LNCaP clone FGC (cell line): ENCODE measurements at places on chromosomes 13 and 19.

GRCh38 chr19:1863638-1864479 lies 480 bp upstream of the KLF16 start:
- peak; percentile 67 for DNase-seq

DNA sequence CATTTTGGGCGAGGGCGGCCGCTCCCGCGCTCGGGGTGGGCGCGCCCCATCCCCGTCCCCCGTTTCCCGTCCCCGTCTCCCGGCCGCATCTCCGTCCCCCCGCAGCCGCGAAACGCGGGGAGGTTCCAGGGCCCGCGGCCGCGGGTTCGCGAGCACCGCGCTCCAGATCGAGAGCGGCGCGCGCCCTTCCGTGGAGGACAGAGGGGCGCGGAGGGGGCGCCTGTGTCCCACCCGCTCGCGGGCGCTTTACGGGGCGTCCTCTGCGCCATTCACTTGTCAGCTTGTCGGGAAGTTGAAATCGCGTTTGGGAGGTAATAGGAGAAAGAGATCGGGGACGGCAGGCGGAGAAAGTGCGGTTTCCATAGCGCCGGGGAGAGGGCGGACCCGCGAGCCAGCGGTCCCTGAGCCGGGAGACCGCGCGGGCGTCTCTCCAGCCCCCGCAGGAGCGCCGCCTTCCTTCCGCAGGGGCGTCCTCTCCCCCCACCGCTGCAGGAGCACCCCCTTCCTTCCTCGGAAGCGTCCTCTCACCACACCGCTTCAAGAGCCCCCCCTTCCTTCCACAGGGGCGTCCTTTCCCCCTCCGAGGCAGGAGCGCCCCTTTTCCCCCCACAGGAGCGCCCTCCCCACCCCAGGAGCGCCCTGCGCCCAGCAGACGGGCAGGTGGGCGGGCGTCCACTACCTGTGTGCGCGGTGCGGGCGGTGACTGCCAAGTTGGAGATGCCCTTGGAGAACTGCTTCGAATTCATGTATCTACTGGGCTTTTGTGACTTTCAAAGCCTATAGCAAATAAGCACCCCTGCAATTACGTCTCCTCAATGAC lies 962 bp upstream of the IRS2 start:
- no peak for DNase-seq

DNA sequence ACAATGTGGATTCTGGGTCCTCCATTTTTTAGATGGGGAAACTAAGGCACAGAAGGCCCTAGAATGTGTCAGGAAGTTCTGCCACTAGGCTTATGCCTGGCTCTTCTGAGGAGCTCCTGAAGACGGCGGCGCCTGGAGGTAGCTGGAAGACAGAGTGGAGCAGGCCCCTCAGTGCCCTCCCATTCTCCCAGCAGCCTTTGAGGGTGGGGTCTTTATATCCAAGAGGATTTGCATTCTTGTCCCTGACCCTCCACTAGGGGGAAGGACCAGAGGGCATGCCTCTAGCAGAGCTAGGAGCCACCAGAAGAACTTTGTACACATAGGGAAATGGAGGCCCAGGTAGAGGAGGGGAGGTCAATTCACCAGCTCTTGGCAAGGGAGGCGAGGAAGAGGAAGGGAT lies 9.4 kb downstream of the CELF5 start:
- no peak for DNase-seq

- no peak for DNase-seq
These were observed 205.0 kb downstream of the TSHZ3 start for GRCh38 chr19:31144075-31144870.

DNA sequence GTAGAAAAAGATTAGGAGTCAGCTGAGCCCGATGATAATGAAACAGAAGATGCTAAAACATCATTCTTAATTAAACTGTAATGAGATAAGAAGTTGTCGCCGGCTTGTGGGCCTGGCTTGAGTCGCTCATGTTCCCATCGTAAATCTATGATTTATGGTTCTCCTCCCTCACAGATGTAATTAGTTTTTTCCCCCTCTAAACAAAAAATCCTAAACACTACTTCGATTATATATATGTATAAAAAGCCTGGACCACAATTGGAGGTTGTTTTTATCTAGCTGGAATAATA lies 151.3 kb downstream of the PTPRS start:
- DNase-seq: no peak

DNA sequence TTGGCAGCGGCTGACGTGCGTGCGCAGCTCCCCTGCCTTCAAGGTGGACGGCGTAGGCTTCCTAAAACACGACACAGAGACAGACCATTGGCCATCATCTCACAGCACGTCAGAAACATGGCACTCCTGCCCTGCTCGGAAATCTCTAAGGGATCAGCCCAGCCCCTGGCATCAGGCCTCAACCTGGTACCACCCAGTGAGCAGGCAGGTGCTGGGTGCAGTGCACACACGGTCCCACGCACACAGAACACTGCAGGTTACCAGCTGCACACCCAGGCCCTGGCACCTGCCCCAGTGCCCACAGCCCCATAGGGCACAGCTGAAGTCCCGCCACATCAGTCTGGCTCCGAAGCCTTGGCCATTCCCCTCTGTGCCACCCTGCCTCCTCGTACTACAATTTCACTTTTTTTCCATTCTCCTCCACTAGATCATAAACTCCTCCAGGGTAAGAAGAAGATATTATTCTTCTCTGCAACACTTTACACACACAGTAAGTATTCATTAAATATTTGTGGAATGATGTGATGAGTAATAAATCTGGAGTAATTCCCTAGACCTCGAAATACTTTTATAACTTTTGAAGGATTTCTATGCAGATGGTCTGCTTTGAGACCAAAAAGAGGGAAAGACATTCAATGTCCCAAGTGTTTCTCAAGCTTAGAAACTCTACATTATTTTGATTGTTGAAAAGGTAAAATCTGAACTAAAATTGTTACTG lies 156.4 kb downstream of the COL4A1 start:
- no peak for DNase-seq

GRCh38 chr13:107900775-107901174 lies 314.6 kb downstream of the LIG4 start:
- no peak for DNase-seq

DNA sequence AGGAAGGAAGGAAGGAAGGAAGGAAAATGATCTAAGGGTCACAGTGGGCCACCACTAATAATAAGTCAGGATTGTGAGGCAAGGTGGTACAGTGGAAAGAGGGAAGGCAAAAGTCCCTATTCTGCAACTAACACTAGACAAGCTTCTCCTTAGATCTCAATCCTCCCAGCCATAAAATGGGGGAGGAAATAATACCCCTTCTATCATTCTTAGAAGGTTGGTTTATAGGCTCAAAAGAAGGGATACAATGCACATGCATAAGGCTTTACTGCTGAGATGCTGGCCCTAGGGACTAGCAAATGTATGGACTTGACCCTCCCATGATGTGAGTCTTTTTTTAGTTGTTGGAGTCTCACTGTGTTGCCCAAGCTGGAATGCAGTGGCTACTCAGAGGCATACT lies 167.7 kb upstream of the ZNF507 start:
- DNase-seq: no peak

DNA sequence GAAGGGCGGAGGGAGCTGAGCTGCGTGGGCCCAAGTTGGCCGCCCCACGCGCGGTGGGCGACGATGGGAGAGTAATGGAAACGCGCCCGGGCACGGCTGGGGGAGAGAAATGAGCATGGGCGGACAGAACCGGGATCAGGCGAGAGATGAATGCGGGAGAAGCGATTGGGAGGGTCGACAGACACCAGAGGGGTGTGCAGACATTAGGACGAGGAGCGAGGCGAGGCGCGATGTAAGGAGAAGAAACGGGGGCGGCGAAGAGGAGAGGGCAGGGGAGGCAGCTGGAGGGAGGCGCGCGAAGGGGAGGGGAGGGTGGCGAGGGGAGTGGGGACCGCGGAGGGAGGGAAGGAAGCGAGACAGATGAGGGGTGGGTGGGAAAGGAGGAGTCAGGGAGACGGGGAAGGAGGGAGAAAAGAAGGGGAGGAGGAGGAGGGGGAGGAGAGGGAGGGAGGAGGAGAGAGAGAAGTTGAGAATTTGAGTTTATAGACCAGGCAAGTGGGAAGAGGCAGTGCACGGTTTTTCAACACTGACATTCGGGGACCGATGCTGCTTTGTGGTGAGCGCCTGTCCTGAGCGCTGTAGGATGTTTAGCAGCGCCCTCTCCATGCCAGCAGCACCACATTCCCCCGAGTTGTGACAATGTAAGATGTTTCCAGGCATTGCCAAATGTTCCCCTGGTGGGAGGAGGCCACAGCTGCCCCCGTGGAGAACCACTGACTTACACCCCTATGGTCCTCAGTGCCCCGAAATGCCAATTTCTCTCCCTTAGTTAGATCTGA lies at the start of gene SHISA7:
Gene SHISA7 (minus strand): TSS at position 256 of the 779 bp plus-strand sequence. CDS start 437 bp downstream, outside the sequence.
- no peak for DNase-seq

DNA sequence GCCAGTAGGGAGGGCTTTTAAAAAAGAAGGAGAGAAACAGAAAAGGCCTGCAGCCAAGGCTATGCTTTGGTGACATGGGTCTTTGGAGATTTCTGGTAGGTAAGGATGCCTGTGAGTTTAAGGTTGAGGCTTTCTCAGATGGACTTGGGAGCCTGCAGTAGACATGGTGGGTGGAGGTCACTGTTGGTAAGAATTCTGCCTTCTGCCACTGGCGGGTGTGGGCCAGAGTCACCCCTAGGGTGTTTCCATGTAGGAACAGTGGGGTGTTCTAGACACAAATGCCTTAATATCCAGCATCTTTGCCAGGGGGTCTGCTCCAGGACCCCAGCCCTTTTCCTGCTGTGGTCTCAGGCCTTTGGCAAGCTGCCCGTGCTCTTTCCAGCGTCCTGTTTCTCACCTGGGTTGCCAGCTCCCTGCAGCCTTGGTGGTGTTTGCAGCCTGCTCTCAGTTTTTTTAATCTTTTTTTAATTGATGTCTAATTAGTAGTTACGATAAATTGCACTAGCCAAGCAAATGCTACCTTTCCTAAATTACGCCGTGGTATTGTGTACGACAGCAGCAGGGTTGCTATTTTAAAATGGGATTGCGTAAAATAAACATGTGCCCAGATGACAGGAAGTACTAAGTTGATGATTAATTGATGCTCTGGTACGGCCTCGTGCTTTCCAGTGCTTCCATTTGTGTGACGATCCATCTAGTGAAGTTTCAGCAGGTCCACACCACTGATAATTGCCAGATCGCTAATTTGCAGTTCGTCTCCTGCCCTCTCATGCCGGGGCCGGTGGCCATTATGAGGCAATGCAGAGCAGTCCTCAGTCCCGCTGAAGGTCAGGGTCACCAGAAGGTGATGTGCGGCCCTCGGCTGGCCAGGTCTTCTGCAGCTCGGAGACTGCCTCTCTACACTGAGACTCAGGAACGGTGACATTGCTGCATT lies 35.3 kb upstream of the NPAS1 start:
- DNase-seq: no peak

GRCh38 chr19:10828981-10829821 lies 6.8 kb downstream of the TMED1 start:
- DNase-seq: no peak

GRCh38 chr13:78881751-78882150 lies 222.8 kb upstream of the OBI1 start:
- DNase-seq: no peak

- no peak for DNase-seq
These were observed 231.3 kb downstream of the SLITRK6 start for GRCh38 chr13:85567909-85568308.

DNA sequence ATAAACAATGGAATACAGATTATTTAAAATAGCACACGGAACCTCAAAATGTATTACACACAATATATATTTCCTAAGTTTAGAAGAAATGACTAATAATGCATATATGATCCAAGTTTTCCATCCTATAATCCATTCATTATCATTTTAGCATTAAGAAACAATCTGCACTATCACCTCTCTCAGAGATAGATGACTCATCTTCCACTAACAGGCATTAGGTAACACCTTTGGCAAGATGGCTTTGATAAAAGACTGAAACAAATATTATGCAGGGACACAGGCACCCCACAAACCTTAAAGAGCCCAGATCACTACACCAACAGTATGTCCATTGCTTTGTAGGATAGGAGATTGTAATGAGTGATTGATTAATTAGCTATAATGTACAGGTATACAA lies 4.1 kb downstream of the ENOX1 start:
- DNase-seq: no peak

- no peak for DNase-seq
These were observed 164.4 kb downstream of the LMO7 start for GRCh38 chr13:75800545-75800944.

DNA sequence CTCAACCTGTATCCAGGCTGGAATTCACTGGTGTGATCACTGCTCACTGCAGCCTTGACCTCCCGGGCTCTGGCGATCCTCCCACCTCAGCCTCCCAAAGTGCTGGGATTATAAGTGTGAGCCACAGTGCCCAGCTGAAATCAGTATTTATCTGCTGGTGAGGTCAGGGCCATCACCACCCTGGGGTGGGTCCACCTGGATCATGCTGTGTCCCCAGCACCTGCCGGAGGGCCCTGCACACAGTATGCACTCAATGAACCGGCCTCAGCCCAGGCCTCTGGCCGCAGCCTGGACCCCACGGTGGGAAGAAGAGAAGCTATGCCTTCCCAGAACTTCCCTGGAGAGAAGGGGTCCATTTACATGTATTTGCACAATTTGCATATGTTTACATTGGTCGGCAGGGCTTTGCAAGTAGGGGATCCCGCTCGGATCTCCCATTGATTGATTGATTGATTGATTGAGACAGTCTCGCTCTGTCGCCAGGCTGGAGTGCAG lies 2.6 kb upstream of the SLC5A5 start:
- no peak for DNase-seq

DNA sequence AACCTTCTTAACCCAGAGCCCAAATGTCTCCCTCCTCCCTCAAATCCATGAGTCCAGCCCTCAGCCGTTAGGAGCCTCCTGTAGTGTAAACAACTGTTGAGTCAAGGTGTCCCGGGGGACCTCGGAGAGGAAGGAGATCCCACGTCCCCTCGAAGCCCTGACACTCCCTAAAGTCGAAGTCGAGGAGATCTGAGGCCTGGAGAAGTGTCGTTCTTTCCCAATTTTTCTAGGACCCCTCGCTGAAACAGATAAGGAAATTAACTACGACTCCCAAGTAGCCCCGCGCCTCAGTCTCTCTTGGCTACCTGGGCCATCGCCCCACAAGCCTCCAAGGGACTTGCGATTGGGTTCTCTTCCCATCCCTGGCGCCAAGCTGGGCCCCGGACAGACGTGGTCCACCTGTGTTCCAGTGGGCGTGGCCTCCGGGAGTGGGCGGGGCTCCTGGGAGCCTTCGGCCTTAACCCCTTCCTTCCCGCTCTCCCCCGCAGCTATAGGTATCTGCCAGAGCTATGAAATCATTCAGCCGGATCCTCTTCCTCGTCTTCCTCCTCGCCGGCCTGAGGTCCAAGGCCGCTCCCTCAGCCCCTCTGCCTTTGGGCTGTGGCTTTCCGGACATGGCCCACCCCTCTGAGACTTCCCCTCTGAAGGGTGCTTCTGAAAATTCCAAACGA lies 869 bp downstream of the GFY start:
- DNase-seq: no peak

DNA sequence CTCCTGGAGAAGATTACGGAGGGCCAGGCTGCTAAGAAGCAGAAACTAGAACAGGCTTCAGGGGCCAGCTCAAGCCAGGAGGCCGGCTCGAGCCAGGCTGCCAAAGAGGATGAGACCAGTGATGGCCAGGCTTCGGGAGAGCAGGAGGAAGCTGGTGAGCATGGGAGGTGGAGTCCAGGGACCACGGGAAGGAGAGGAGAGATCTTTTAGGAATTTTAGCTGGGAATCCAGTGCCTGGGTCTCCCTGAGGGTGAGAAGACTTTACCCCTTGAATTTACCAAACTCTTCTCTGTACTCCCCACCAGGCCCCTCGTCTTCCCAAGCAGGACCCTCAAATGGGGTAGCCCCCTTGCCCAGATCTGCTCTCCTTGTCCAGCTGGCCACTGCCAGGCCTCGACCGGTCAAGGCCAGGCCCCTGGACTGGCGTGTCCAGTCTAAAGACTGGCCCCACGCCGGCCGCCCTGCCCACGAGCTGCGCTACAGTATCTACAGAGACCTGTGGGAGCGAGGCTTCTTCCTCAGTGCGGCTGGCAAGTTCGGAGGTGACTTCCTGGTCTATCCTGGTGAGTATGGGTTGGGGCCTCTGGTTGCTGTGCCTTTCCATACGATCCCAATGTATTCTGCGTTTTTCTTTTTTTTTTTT lies 824 bp downstream of the TSEN34 start:
- DNase-seq: no peak
